Right cardiac atrium (tissue), 5 donors: ENCODE measurements at places on chromosomes 2 and 18.

- DNase-seq: peak; percentile 53
Observed at GRCh38 chr18:45755934-45756333, 32.0 kb downstream of the SLC14A1 start.

DNA sequence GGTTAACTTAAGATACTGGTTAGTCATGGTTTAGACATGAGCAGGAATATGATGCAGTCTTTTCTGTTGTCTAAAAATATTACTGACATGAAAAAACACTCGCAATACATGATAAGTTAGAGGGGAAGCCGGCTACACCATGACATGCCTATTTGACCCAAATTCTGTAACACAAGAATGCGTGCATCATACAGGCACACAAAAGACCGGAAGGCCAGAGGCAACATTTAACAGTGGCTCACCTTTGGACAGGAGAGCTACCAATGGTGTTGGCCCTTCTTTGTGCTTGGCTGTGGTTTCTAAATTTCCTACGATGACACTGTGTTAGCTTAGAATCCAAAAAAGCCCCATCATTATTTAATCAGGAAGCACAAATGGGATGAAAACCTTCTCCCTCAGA is 4.1 kb downstream of the PARD6G start:
- DNase-seq: no peak

GRCh38 chr2:147442816-147443215 is 402.0 kb upstream of the ACVR2A start:
- DNase-seq: no peak

DNA sequence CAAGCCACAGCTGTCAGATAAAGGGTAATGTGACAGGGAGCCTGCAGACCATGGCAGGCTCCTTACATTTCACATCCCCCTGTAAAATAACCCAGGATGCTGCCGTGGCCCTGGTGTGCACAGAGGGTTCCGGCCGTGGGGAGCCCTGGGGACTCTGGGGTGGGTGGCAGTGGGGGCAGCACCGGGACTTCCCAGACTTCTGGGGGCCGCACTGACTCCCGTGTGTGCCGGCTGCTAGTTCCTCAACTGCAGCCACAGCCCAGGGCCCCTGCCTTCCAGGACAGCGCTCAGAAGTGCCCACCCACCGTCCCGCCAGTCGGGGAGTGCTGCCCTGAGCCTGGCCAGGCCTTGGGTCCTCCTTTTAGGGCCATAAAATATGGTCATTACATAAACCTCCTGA is 56.5 kb downstream of the CIB4 start:
- no peak for DNase-seq

GRCh38 chr2:235073868-235074413 is 122.1 kb downstream of the SH3BP4 start:
- DNase-seq: no peak

DNA sequence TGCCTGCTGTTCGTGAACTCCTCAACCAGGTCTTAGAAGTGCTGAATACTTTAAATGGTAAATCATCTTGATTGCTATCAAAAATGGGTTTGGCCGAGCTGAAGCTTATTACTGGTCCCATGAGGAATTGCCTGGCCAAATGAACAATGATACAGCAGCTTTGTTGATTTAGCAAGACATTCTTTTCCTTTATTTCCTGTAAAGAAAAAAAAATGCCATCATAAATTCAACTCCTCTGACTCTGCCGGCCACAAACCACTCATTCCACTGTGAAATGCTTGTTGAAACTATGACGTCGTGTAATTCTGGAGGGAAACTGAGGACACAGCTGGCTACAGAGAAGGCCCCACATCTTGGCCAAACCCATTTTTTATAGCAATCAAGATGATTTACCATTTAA is 74.2 kb upstream of the ID2 start:
- no peak for DNase-seq

GRCh38 chr18:7855028-7855427 is 287.9 kb downstream of the PTPRM start:
- DNase-seq: no peak

GRCh38 chr2:218180467-218181114 is 13.8 kb upstream of the CXCR1 start:
- no peak for DNase-seq
